Fibroblast of lung (primary cell): ENCODE measurements at places on chromosomes 1 and 21.

DNA sequence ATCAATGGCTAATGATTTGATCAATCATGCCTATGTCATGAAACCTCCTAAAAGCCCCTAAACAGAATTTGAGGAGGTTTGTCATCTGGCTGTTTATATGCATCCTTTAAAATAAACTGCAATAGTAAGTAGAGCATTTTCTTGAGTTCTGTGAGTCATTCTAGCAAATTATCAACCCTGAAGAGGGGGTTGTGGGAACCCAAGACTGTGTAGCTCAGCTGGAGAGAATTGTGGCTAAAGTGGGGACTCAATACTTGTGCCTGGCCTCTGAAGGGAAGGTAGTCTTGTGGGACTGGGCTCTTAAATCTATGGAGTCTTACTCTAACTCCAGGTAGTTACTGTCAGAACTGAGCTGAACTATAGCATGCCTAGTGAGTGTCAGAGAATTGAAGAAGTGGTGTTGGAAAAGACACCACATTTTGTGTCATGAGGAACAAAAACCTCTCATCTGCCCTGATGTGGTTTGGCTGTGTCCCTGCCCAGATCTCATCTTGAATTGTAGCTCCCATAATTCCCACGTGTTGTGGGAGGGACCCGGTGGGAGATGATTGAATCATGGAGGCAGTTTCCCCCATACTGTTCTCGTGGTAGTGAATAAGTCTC, 402.4 kb downstream of the USH2A start:
- DNase-seq: no peak
- H3K4me1 ChIP-seq: no peaks in the 10 kb centered on the region
- no peaks in the 10 kb centered on the region for H3K36me3 ChIP-seq

- no peaks in the 10 kb centered on the region for H3K27me3 ChIP-seq
- no peak overlapping the region for H3K4me3 ChIP-seq
- H3K27ac ChIP-seq: peak overlapping the region; percentile 56
- H3K36me3 ChIP-seq: no peaks in the 10 kb centered on the region
- peaks cover 11% of the 10 kb centered on the region for H3K4me1 ChIP-seq
- peak; percentile 52 for DNase-seq
These were observed 497 bp downstream of the FCRLB start for GRCh38 chr1:161721738-161722343.

DNA sequence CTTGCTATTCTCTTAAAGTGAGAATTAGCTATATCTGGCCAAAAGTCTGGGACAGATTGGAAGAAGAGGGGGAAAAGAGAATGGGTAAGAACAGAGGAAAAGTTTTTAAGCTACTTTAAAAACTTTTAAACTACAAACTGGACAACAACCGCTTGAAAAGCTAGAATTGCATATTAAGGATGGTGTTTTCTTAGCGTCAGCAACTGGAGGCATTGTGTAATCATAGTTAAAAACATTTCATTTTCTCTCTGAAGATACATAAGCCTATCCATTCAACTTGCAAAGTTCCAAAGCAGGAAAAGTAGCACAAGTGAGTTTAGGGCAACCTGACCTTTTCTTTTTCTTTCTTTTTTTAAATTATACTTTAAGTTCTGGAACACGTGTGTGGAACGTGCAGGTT, 10.9 kb downstream of the PBX1 start:
- peak; percentile 28 for DNase-seq
- no peaks in the 10 kb centered on the region for H3K36me3 ChIP-seq
- H3K4me3 ChIP-seq: no peak overlapping the region

DNA sequence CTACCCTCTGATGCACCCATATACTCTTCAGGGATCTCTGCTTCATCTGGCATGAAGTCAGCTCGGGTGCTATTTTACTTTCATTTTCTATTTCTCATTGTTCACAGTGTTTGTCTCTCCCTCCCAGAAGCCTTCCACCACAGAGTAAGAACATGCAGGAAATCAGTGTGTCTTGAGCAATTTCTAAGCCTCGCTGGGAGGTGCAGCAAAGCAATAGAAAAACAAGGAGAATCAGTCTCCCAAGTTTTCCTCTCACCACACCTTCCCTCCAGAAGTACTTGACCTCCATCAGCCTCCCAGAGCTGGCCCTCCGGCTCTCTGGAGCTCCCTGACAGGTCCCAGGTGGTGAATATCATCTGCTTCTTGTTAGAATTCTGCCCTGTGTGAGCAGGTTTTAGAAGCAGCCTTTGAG, 594.7 kb upstream of the CAMK1G start:
- no peaks in the 10 kb centered on the region for H3K4me1 ChIP-seq
- peak overlapping the region; percentile 29 for H3K27ac ChIP-seq
- H3K36me3 ChIP-seq: no peaks in the 10 kb centered on the region
- peak overlapping the region; percentile 38 for H3K4me3 ChIP-seq
